Germinal center (tissue), 1 donor: ENCODE measurements at places on chromosomes 1 and 21.

- peak; percentile 66 for DNase-seq
These were observed 9.6 kb upstream of the ADORA1 start for GRCh38 chr1:203117611-203118575.

GRCh38 chr1:244450597-244451538 lies 841 bp downstream of the ADSS2 start:
- DNase-seq, result peak; percentile 41

- DNase-seq, result no peak
These were observed 9.1 kb upstream of the HEYL start for GRCh38 chr1:39648496-39648895.

GRCh38 chr1:147647796-147648633 lies 22.3 kb downstream of the ACP6 start:
- DNase-seq, result no peak

DNA sequence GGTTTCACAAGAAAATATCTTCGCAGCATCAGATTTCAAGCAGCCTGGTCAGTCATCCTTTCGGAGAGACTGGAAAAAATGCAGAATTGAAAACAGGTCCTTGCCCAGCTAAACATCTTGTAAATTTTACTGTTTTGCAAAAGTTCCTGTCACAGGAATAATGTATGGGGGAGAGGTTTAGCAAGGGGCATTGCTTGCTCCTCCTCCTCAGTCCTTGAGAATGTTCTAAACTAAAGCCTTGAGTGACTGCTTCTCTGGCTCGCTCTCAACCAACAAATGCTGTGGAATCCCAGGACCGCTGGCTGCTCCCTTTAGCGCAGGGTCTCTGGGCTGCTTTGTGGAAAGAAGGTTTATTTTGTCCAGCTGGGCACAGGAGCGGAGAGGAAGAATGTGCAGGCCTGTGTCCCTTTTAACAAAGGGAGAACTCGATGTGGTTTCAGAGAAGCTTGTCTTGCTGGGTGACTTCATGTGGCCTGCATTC lies 33.6 kb upstream of the FHAD1 start:
- DNase-seq, result no peak

GRCh38 chr1:226001963-226002666 lies 3.0 kb upstream of the SDE2 start:
- peak; percentile 56 for DNase-seq
